ENCODE measurements at places on chromosomes 3 and 15. TPM values are rescaled to one million over a fixed set of nuclear protein-coding genes. Genes with fewer than 3 reads are reported as not detected.

- no peaks in the 10 kb centered on the region for H3K27me3 ChIP-seq
- peaks cover 54% of the 10 kb centered on the region for H3K36me3 ChIP-seq
- no peak for DNase-seq
- no peak overlapping the region for H3K27ac ChIP-seq
- H3K4me3 ChIP-seq = no peak overlapping the region
Observed at GRCh38 chr3:123952844-123953520, 8.0 kb downstream of the CCDC14 start.

Gene KCNMB2
- not detected for total RNA-seq

Gene GP9
- not detected for total RNA-seq

GRCh38 chr15:65887565-65887964 lies 18.3 kb downstream of the RAB11A start:
- no peaks in the 10 kb centered on the region for H3K27me3 ChIP-seq
- no peak overlapping the region for H3K4me3 ChIP-seq
- H3K36me3 ChIP-seq = peaks cover 40% of the 10 kb centered on the region
- H3K4me1 ChIP-seq = no peaks in the 10 kb centered on the region
- no peak overlapping the region for H3K27ac ChIP-seq

DNA sequence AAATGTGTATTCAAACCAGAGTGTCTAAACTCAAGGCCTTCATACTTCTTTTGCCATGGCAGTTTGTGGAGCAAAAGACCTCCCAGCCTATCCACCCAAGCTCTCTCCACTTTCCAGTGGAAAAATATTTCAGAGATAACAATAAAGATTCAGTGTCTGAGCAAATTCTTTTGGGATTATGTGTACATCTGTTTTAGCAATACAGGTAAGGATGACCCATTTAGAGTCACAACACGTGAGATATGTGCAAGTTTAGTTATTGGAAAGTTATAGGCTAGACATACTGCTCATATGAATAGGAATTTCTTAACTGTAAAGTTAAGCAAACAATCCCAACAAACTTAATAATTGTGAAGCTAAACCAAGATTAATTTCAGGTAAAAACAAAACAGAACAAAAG lies 174.5 kb upstream of the LRIG1 start:
- H3K27me3 ChIP-seq = no peaks in the 10 kb centered on the region
- H3K27ac ChIP-seq = peak overlapping the region; percentile 78
- no peaks in the 10 kb centered on the region for H3K36me3 ChIP-seq
- no peak overlapping the region for H3K4me3 ChIP-seq

DNA sequence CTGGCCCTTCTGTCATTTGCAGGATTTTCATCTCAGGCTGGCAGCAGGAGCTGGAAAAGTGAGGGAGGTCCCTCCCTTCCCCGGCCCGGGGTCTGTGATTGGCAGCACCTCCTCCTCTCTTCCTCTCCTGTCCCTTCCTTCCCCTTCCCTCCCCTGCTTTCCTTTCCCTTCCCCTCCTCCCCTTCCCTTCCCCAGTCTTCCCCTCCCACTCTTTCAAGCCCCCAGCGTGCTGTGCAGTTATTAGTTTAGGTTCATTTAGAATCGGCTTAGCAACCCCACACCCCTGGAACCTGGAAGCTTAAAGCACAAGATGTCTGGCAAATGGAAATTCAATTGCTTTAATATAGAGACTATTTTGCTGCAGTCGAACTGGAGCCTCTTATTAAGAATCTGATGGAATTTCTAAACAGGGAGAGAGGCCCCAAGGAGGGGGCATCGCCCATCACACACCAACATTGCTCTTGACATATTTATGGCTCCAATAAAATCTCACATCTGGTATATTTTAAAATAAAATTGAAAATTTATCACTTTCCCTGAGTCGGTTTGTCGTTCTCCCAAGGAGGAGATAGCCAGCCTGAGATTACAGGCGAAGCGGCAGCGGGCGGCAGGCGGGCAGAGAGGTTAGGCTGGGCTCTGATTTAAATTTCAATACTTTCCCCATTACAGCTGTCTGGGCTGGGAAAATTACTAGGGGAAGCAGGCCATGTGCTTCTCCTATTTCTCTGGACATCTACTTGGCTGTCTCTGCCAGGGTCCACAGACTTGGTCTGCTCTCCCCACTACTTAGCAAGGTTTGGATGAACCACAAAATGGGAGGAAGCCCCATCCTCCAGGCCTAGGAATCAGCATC lies 98.9 kb downstream of the LINGO1 start:
- peaks cover 10% of the 10 kb centered on the region for H3K27me3 ChIP-seq
- no peak for DNase-seq
- H3K4me1 ChIP-seq = no peaks in the 10 kb centered on the region
- no peak overlapping the region for H3K27ac ChIP-seq
- H3K4me3 ChIP-seq = no peak overlapping the region

DNA sequence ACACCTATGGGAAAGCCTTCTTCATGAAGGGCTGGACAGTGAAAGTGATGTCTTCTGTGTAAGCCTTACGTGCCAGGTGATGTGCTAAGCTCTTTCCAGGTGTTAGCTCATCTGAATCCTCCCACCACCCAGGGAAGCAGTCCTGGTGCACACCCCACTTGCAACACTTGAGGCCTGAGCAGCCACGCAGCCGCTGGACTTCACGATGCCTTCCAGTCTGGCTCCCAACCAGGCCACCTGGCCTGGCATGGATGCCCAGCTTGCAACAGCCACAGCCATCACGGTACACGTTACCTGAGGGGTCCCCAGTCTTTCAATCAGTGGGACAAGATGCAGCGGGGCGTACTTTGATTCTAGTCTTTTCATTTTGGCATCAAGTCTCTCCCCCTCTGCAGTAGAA lies 35.8 kb downstream of the NIPA2 start:
- no peak for DNase-seq
- peaks cover 11% of the 10 kb centered on the region for H3K4me1 ChIP-seq
- peaks cover 9% of the 10 kb centered on the region for H3K36me3 ChIP-seq
- no peak overlapping the region for H3K4me3 ChIP-seq
- no peak overlapping the region for H3K27ac ChIP-seq
- H3K27me3 ChIP-seq = no peaks in the 10 kb centered on the region

Gene SLC51B
- total RNA-seq = not detected

GRCh38 chr3:33430061-33430460 lies 10.1 kb downstream of the UBP1 start:
- no peaks in the 10 kb centered on the region for H3K36me3 ChIP-seq
- no peak overlapping the region for H3K27ac ChIP-seq
- H3K27me3 ChIP-seq = no peaks in the 10 kb centered on the region

DNA sequence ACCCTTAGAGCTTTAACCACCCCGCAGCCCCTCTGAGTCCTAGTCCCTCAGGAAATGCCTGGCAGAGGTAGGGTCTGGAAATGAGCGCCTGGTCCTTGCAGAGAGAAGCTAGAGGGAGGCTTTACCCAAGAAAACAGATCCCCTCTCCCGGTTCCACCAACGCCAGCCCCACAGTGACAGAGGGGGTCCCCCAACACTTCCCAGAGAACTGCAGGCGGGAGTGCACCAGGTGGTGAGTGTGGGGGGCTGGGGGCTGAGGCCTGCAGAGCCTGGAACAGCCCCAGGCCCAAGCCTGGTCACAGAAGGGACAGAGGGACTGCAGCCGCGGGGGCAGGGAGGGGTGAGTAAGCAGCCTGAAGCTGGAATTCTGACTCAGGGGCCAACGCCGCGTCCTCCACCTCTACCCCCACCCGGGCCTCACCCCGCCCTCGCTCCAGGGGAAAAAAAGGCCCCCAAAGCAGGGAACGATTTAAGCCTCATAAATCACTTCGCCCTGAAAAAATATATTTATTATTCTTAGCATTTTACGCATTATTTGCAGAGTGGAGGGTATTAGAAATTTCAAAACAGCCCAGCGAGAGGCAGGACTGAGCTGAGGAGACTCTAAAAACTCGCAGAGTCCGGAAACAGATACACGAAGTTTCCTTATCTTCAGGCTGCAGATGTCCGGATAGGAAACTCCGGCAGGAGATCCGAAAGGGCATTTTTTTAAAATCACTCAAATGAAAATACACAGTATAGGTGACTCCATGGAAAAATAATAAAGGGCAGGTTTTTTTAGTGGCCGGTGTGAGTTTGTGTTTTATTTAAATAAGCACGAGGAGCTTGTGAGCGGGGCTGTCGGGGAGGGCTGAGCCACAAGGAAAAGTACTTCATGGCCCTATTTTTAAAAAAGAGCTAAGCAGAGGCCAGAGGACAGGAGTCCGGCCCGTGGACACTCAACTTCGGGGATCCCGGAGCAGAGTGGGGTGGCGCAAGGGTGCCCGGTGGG lies 10.0 kb downstream of the GATA2 start:
- peak overlapping the region; percentile 12 for H3K4me3 ChIP-seq
- H3K36me3 ChIP-seq = no peaks in the 10 kb centered on the region
- no peak overlapping the region for H3K27ac ChIP-seq
- H3K27me3 ChIP-seq = peaks cover 64% of the 10 kb centered on the region
- peak; percentile 79 for DNase-seq

GRCh38 chr15:48225771-48226170 lies 19.7 kb downstream of the SLC12A1 start:
- no peak overlapping the region for H3K4me3 ChIP-seq
- H3K4me1 ChIP-seq = no peaks in the 10 kb centered on the region
- no peak overlapping the region for H3K27ac ChIP-seq
- H3K27me3 ChIP-seq = no peaks in the 10 kb centered on the region

All from astrocyte (in vitro differentiated cells and primary cell).